ENCODE measurements at places on chromosomes 12 and 14. TPM values are rescaled to one million over a fixed set of nuclear protein-coding genes. Genes with fewer than 3 reads are reported as not detected.

SINHCAF gene
- total RNA-seq, result 49.2 TPM

RD3L gene
- not detected for total RNA-seq

ARL6IP4 gene
- 207 TPM for total RNA-seq

DNAI7 gene
- 0.18 TPM for total RNA-seq

SIX6 gene
- not detected for total RNA-seq

SNW1 gene
- total RNA-seq, result 81.2 TPM

RNASE7 gene
- total RNA-seq, result not detected

POLE2 gene
- 15.7 TPM for total RNA-seq

SOAT2 gene
- total RNA-seq, result 0.40 TPM

PIP4K2C gene
- 43.9 TPM for total RNA-seq

SMIM41 gene
- total RNA-seq, result not detected

SVOP gene
- not detected for total RNA-seq

CELA1 gene
- total RNA-seq, result not detected

MEG3 gene
- 52.4 TPM for total RNA-seq

CYP46A1 gene
- 0.42 TPM for total RNA-seq

SYT1 gene
- 5.2 TPM for total RNA-seq

ETFBKMT gene
- total RNA-seq, result 0.75 TPM

GSKIP gene
- 22.0 TPM for total RNA-seq

SLC25A21 gene
- total RNA-seq, result 1.0 TPM

CLEC4D gene
- total RNA-seq, result not detected

FAR2 gene
- total RNA-seq, result not detected

MAP3K12 gene
- 15.0 TPM for total RNA-seq

DTX1 gene
- 0.42 TPM for total RNA-seq

ZC2HC1C gene
- total RNA-seq, result 5.1 TPM

SLC25A47 gene
- not detected for total RNA-seq

CCDC196 gene
- not detected for total RNA-seq

ACVRL1 gene
- 0.14 TPM for total RNA-seq

LTBP2 gene
- total RNA-seq, result 11.0 TPM

TOMM20L gene
- not detected for total RNA-seq

KCNA5 gene
- total RNA-seq, result not detected

AQP2 gene
- not detected for total RNA-seq

MTA1 gene
- total RNA-seq, result 82.9 TPM

CCDC197 gene
- total RNA-seq, result not detected

PRB4 gene
- not detected for total RNA-seq

KRT82 gene
- total RNA-seq, result not detected

TAS2R42 gene
- not detected for total RNA-seq

PTCSC3 gene
- total RNA-seq, result not detected

MYH6 gene
- 0.03 TPM for total RNA-seq

ATN1 gene
- total RNA-seq, result 73.9 TPM

CLEC9A gene
- not detected for total RNA-seq

PLCZ1 gene
- not detected for total RNA-seq

OTOGL gene
- total RNA-seq, result not detected

TCL1B gene
- not detected for total RNA-seq

LRP1 gene
- 15.0 TPM for total RNA-seq

OR6C70 gene
- total RNA-seq, result not detected

ATP6V1D gene
- 72.2 TPM for total RNA-seq

IKZF4 gene
- total RNA-seq, result 1.7 TPM

MAP3K9 gene
- total RNA-seq, result 6.1 TPM
